ENCODE measurements at places on chromosomes 13 and 19.

DNA sequence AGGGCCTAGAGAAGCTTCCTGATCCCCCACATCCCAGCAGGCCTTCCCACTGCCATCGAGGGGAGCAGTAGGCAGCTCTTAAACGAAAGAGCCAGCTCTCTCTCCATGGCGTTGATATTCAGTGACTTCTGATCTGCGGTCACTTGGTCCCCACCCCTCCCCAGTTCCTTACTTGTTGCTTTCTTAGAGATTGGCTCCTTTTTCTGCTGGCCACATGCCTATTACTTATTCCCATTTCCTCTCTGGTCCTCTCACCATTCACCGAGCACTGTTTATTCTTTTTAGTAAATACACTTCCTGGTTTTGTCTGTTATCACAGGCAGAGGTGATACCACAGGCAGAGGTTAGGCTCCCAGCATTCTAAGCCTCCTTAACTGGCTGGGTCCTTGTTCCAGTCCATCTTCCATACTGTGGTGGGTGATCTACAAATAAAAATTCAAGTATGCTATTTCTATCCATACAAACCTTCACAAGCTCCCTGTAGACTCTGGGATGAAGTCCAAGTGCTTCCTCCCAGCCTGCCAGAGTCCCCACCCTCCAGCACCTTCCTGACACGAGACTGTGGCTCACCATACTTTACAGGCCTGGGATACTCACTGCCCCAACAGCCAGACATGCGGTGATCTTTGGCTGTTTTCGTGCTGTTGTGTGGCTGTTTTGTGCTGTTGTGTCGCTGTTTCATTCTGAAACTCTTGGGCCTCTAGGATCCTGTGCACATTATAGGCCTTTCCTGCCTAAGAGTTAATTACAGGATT, 315.9 kb downstream of the ATP8A2 start:
- no peak for DNase-seq

DNA sequence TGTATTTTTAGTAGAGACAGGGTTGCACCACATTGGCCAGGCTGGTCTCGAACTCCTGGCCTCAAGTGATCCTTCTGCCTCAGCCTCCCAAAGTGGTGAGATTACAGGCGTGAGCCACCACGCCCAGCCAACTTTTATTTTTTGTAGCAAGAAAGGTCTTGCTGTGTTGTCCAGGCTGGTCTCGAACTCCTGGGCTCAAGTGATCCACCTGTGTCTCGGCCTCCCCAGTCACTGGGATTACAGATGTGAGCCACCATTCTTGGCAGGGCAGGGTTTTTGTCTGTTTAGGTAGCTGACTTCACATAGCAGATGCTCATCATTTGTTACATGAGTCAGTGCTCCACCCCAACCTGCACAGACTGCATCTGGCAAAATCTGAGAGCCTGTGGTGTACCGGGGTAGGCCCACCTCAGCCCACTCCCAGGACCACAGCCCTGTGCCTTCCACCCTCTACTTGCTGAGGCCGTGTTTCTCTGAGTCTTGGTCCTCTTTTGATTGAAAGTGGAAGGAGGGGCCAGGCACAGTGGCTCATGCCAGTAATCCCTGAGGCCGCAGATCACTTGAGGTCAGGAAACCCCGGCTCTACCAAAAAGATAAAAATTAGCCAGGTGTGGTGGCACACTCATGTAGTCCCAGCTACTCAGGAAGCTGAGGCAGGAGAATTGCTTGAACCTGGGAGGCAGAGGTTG, 4.2 kb upstream of the TNPO2 start:
- no peak for DNase-seq

DNA sequence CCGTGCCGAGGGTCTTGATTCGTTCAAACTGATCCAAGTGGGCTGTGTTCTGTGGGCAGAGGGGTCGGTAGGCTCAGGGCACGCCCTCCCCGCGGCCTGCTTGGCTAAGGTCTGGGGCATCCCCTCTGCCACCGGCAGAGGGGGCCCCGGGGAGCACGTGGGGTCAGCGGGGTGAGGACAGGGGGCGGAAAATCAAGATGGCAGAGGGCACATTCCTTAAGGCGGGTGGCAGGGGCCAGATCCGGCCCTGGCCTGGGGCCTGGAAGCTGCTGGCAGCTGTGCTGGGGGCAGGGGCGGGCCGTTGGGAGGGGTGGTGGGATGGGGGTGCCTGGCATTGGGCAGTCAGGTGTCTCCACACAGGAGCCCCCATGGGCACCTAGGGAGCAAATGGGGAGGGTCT, 10.7 kb downstream of the PRKACA start:
- DNase-seq = no peak

- DNase-seq = peak; percentile 88
These were observed 5.1 kb downstream of the USE1 start for GRCh38 chr19:17220207-17220758.

DNA sequence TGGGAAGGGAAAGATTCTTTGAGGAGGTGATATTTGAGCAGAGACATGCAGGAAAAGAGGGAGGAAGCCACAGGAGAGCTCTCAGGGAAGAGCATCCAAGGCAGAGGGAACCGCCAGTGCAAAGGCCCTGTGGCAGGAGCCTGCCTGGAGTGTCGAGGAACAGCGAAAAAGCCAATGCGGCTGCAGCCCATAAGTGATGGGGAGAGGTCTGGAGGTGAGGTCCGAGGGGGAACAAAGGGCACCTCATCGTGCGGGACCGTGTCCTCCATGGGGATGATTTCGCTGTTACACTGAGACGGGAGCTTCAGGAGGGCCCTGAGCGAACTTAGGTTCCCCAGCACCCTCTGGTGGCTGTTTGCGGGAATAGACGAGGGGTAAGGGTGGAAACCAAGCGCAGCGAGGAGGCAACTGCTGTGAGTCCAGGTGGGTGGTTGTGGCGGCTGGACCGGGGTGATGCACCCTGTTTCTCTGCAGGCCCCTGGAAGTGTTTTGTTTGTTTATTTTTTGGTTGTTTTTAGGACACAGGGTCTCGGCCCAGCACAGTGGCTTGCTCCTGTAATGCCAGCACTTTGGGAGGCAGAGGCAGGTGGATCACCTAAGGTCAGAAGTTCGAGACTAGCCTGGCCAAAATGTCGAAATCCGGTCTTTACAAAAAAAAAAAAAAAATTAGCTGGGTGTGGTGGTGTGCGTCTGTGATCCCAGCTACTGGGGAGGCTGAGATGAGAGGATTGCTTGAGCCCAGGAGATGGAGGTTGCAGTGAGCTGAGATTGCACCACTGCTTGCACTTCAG, 5.9 kb upstream of the EHD2 start:
- DNase-seq = peak; percentile 78

GRCh38 chr19:55658846-55659459, 4.1 kb downstream of the U2AF2 start:
- no peak for DNase-seq

DNA sequence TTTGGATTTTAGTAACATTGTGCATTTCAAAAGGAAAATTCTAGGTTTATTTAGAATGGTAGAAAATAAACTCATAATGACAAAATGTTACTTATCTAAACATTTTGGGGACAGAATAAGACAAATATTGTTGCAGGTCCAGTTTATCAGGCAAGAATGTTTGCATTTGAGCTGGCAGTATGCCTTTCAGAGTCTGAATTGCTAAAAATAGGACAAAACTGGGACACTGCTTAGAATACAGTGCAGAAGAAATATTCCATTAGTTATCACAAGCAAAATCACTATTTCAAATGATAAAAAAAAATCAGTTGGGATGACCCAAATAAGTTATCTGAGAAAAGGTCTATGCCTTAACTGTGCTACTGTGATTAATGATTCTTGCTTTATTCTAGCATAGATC, 870.3 kb upstream of the MIR17HG start:
- DNase-seq = no peak

DNA sequence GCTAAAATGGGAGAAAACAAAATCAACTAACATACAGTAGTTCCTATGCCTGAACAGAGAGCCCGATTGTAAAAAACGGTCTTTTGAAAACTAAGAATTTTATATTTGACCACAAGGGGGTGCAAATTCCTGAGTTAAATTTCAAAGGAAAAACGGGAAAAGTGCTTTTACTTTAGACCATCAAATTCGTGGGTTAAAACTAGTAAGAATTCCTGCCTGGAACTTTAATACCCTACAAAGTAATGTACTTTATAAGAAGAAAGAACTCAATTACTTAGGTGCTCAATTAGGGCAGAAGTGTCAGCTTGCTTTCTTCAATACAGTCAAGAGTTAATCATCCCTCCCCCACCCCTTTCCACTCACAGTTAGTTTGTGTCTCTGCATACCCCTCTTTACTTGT, 69.8 kb downstream of the KCNRG start:
- DNase-seq = peak; percentile 79

DNA sequence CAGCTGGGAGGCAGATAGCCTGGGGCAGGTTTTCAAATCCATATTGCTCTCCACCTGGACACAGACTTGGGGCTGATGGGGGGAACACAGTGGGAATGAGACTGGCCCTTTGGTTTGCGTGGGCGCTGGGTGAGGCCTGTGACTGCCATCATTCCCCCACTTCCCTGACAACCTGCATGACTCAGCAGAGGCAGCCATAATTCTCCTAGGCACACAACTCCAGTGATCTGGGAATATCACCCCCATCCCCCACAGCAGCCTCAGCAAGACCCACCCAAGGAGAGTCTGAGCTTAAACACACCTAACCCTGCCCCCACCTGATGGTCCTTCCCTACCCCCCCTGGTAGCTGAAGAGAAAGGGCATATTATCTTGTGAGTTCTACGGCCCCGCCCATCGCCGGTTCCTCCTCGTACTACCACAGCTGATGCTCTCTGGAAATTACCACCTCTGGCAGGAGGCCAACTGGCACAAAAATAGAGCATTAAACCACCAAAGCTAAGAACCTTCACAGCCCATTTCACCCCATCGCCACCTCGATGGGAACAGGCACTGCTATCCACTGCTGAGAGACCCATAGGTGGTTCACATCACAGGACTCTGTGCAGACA, 71.0 kb downstream of the RNF17 start:
- DNase-seq = no peak

- peak; percentile 43 for DNase-seq
These were observed 11.1 kb downstream of the IRGC start for GRCh38 chr19:43726736-43727592.

GRCh38 chr19:35000647-35001501, 751 bp downstream of the GRAMD1A start:
- DNase-seq = peak; percentile 41

DNA sequence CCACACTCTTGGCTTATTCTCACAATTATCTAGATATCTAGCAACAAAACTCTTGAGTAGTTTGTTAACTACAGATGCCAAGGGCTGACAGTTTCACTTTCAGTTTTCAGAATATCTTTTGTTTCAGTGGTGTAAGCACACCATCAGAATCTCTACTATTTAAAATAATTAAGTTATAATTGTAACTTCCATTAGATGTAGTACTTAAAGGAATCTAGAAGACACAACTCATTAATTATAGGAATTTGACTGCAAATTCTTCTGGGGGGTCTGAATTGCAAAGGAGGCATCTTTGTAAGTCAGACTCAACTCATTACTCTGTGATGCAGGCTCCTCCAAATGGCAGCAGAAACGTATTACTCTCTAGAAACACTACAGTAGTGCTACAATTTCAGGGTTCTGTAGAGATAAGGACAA, 44.9 kb upstream of the USPL1 start:
- DNase-seq = peak; percentile 70

Data from fibroblast of the aortic adventitia (primary cell).